ENCODE measurements at places on chromosomes 11 and 22. TPM values are rescaled to one million over a fixed set of nuclear protein-coding genes. Genes with fewer than 3 reads are reported as not detected.
A peak's percentile ranks its signal among the peaks of the same experiment; 100 is the strongest.

- H3K36me3 ChIP-seq: no peaks in the 10 kb centered on the region
- H3K4me3 ChIP-seq: peak overlapping the region; percentile 51
- H3K27ac ChIP-seq: peak overlapping the region; percentile 76
Observed at GRCh38 chr22:44668190-44668885, 33.7 kb upstream of the PRR5 start.

- no peaks in the 10 kb centered on the region for H3K4me1 ChIP-seq
- no peak for DNase-seq
- no peak overlapping the region for H3K4me3 ChIP-seq
- no peak overlapping the region for H3K27ac ChIP-seq
- H3K36me3 ChIP-seq: no peaks in the 10 kb centered on the region
- H3K27me3 ChIP-seq: no peaks in the 10 kb centered on the region
Observed at GRCh38 chr11:112334381-112334780, 73.7 kb upstream of the PLET1 start.

DNA sequence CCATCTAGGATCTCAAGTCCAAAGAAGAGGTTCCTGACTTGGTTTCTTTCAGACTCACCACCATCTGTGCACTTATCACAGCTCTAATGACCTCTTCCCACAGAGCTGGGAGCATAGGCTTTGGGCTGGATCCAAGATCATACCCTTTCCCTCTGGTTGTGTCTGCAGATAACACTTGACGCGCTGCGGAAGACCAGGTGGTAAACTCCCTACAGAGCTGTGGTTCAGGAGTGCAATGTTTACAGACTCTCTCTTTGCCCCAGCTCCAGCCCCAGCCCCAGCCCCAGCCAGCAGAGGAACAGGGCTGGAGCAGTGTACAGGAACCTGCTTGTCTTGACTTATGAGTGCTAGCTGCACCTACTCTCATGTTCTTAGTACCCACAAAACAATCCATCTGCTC lies 274.4 kb upstream of the SYN3 start:
- H3K27me3 ChIP-seq: no peaks in the 10 kb centered on the region
- DNase-seq: no peak
- H3K27ac ChIP-seq: no peak overlapping the region

Gene KREMEN1
- 23.3 TPM for total RNA-seq

GRCh38 chr22:21766691-21767462 lies 31.3 kb upstream of the YPEL1 start:
- no peaks in the 10 kb centered on the region for H3K27me3 ChIP-seq
- H3K36me3 ChIP-seq: peaks cover 100% of the 10 kb centered on the region
- no peaks in the 10 kb centered on the region for H3K4me1 ChIP-seq
- DNase-seq: peak; percentile 40
- H3K27ac ChIP-seq: peak overlapping the region; percentile 11

Gene TSSK2
- total RNA-seq: not detected

DNA sequence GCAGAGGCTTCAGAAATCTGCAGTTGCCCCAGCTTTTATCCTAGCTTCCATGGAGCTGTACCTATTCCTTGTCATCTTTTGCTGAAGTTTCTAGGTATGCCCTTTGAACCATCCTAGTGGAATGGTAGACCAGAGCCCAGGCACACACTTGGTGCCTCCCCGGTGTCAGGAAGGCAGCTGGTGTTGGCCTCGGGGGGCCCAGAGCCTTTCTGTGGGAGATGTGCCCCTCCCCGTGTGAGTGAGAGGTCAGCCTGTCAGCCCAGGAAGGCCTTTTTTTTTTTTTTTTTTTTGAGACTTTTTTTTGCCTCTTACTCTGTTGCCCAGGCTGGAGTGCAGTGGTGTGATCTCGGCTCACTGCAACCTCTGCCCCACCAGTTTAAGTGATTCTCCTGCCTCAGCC lies 58.4 kb downstream of the MED15 start:
- H3K36me3 ChIP-seq: peaks cover 61% of the 10 kb centered on the region
- no peak overlapping the region for H3K27ac ChIP-seq
- DNase-seq: peak; percentile 43
- H3K4me3 ChIP-seq: no peak overlapping the region
- H3K4me1 ChIP-seq: peaks cover 46% of the 10 kb centered on the region
- H3K27me3 ChIP-seq: no peaks in the 10 kb centered on the region

- H3K36me3 ChIP-seq: no peaks in the 10 kb centered on the region
- peak overlapping the region; percentile 91 for H3K27ac ChIP-seq
- H3K4me3 ChIP-seq: peak overlapping the region; percentile 73
- peak; percentile 77 for DNase-seq
- H3K4me1 ChIP-seq: peaks cover 63% of the 10 kb centered on the region
Observed at GRCh38 chr11:67371189-67371910, 2.0 kb downstream of the CLCF1 start.

Gene TSPAN18
- 46.4 TPM for total RNA-seq

DNA sequence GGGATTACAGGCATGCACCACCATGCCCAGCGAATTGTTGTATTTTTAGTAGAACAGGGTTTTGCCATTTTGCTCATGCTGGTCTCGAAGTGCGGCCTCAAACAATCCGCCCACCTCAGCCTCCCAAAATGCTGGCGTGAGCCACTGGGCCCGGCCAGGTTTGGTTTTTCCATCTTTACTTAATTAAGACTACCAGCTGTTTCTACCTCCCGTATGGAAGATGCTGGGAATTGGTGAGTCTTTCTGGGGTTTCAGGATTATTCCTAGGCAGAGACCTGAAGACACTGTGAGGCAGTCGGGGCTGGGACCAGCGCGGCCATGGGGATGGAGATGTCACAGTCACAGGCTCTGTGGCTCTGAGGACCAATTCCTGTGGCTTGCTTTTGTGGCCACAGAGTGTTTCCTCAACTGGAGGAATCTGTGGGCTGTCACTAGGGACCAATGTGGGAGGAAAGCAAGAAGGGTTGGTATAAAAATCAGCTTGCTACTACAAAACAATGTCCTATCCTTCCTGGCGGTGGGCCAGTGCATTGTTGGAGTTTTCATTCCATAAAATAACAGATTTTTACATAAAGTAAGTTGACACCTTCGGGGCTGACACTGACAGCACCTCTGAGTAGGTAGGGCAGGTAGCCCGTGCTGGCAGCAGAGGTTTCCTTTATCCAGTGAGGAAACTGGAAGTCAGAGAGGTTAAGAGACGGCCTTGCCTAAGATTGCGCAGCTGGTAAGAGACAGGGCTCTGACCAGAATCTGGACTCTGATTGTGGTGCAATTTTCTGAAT lies 8.4 kb upstream of the FTH1 start:
- H3K27ac ChIP-seq: peak overlapping the region; percentile 42
- no peak overlapping the region for H3K4me3 ChIP-seq
- DNase-seq: peak; percentile 65
- peaks cover 74% of the 10 kb centered on the region for H3K4me1 ChIP-seq

All from upper lobe of right lung (tissue), 1 donor.